ENCODE measurements at places on chromosomes 11 and 22.
A peak's percentile ranks its signal among the peaks of the same experiment; 100 is the strongest.

DNA sequence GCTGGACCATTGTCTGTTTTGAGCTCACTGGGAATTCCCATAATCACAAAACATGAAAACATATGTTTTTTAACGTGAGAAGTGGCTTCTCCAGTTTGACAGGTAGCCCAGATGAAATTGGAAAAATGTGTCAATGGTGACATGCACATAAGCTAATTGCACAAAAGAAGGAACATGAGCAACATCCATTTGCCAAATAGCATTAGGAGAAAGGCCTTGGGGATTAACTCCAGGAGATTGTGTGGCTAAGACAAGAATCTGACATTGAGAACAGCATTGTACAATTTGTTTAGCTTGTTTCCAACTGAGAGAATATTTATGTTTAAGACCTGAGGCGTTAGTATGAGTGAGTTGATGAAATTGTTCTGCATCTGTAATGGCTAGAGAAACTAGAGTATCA is 147.0 kb upstream of the API5 start:
- no peaks in the 10 kb centered on the region for H3K4me1 ChIP-seq
- no peak for DNase-seq
- no peak overlapping the region for H3K4me3 ChIP-seq

DNA sequence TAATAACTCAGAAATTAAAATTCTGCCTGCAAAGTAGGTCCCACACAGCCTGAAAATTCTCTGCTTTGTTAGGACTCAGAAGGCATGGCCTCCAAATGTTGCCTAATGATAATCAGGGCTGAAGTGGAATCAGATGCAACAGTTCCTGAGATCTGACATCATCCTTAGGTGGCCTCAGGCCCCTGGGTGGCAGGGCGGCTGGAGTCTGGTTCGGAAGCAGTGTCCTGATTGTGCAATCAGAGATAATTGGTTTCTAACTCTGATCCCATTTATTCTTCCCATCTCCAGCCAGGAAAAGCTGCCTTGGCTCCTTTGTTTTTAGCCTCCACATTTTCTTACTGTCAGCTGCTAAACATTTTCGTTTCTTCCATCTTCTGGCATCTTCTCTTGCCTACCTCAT is 399.3 kb downstream of the OPCML start:
- no peak overlapping the region for H3K27ac ChIP-seq
- DNase-seq: no peak
- H3K27me3 ChIP-seq: no peaks in the 10 kb centered on the region
- no peak overlapping the region for H3K4me3 ChIP-seq

- H3K36me3 ChIP-seq: no peaks in the 10 kb centered on the region
- no peaks in the 10 kb centered on the region for H3K27me3 ChIP-seq
- H3K4me1 ChIP-seq: no peaks in the 10 kb centered on the region
- DNase-seq: no peak
Measured at GRCh38 chr11:17652556-17652955, 66.8 kb upstream of the MYOD1 start.

- no peak overlapping the region for H3K27ac ChIP-seq
- H3K4me3 ChIP-seq: no peak overlapping the region
- H3K4me1 ChIP-seq: peaks cover 9% of the 10 kb centered on the region
- no peaks in the 10 kb centered on the region for H3K36me3 ChIP-seq
- H3K27me3 ChIP-seq: no peaks in the 10 kb centered on the region
- no peak for DNase-seq
Measured at GRCh38 chr22:22239311-22239939, 5.2 kb upstream of the VPREB1 start.

DNA sequence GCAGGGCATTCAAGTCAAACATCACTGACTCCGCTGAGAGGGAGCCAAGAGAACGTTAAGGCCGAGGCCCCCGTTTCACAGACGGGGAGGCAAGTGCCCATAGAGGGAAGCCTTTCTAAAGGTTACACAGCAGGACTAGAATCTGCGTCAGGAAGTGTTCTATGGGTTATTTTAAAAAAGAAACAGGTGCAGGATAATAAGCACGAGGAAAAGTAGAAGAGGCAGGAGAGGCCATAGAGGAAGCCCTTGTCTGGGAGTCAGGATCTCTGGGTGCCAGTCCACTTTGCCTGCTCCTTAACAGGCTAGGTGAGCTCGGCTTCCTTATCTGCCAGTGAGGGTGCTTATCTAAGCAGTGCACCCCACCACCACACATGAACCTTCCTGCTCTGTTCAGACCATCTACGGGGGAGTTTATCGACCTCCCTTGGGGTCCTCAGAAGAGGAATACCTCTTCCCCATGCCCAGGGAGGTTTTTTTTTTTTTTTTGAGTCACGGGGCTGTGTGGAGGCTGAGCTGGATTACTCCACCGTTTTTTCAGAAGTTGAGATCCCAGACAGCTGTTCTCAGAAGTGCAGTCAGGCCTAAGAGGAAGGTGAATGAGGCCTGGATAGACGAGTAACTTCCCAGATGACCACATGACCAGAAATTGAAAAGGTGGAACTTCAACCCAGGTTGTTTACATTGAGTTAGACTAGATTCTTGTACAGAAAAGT is 1.2 kb upstream of the FCHSD2 start:
- peak overlapping the region; percentile 93 for H3K27ac ChIP-seq
- H3K4me3 ChIP-seq: peak overlapping the region; percentile 96
- peak; percentile 36 for DNase-seq
- H3K27me3 ChIP-seq: no peaks in the 10 kb centered on the region

- H3K36me3 ChIP-seq: 0 out of 2 replicates have a peak, but pooled peaks cover 3% of the 10 kb centered on the region
- peaks cover 76% of the 10 kb centered on the region for H3K4me1 ChIP-seq
- no peaks in the 10 kb centered on the region for H3K27me3 ChIP-seq
- no peak overlapping the region for H3K4me3 ChIP-seq
- DNase-seq: no peak
Measured at GRCh38 chr11:117092951-117093590, 5.2 kb downstream of the SIK3 start.

DNA sequence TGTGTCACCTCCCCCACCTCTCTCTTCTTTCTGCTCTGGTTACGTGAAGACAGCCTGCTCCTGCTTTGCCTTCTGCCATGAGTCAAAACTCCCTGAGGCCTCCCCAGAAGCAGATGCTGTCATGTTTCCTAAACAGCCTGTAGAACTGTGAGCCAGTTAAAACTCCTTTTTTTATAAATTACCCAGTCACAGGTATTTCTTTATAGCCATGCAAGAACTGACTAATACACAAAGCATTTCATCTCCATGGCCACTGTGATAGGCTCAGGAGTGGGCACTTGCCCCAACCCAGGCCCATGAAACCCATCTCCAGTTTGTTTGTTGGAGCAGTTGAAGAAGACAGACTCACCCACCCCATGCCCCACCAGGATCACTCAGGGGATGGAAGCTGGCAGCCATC is 253.3 kb upstream of the ISX start:
- H3K36me3 ChIP-seq: no peaks in the 10 kb centered on the region
- no peak for DNase-seq
- no peaks in the 10 kb centered on the region for H3K27me3 ChIP-seq
- H3K4me3 ChIP-seq: no peak overlapping the region

DNA sequence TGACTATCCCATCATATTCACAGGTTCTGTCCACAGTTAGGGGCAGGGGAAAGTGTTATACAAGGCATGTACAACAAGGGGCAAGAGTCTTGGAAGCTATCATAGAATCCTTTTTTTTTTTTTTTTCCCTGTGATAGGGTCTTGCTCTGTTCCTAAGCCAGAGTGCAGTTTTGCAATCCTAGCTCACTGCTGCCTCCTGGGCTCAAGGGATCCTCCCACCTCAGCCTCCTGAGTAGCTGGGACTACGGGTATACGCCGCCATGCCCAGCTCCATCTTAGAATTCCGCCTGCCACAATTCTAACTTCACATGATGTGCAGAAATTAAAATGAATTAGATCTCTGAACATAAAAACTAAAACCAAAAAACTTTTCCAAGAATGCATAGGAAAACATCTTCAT is 31.7 kb downstream of the ZFTA start:
- H3K27me3 ChIP-seq: no peaks in the 10 kb centered on the region
- no peak overlapping the region for H3K27ac ChIP-seq
- no peak overlapping the region for H3K4me3 ChIP-seq
- no peak for DNase-seq
- peaks cover 12% of the 10 kb centered on the region for H3K4me1 ChIP-seq

- DNase-seq: no peak
- H3K4me3 ChIP-seq: no peak overlapping the region
- H3K27ac ChIP-seq: no peak overlapping the region
- peaks cover 4% of the 10 kb centered on the region for H3K4me1 ChIP-seq
Measured at GRCh38 chr11:72665911-72666472, 8.2 kb downstream of the PDE2A start.

GRCh38 chr11:14342906-14343305 is 16.1 kb downstream of the RRAS2 start:
- DNase-seq: no peak
- H3K36me3 ChIP-seq: no peaks in the 10 kb centered on the region
- H3K4me3 ChIP-seq: no peak overlapping the region
- H3K27me3 ChIP-seq: no peaks in the 10 kb centered on the region
- H3K27ac ChIP-seq: no peak overlapping the region

GRCh38 chr22:27240298-27241075 is 561.1 kb downstream of the MN1 start:
- H3K4me3 ChIP-seq: no peak overlapping the region
- H3K27me3 ChIP-seq: no peaks in the 10 kb centered on the region

GRCh38 chr11:130514316-130514715 is 65.9 kb downstream of the ADAMTS15 start:
- peaks cover 11% of the 10 kb centered on the region for H3K4me1 ChIP-seq
- no peaks in the 10 kb centered on the region for H3K36me3 ChIP-seq
- no peak overlapping the region for H3K27ac ChIP-seq
- H3K27me3 ChIP-seq: no peaks in the 10 kb centered on the region
- DNase-seq: no peak
- H3K4me3 ChIP-seq: no peak overlapping the region

- H3K27ac ChIP-seq: no peak overlapping the region
- no peaks in the 10 kb centered on the region for H3K4me1 ChIP-seq
- no peaks in the 10 kb centered on the region for H3K27me3 ChIP-seq
Measured at GRCh38 chr22:37275134-37275533, 7.2 kb upstream of the CYTH4 start.

DNA sequence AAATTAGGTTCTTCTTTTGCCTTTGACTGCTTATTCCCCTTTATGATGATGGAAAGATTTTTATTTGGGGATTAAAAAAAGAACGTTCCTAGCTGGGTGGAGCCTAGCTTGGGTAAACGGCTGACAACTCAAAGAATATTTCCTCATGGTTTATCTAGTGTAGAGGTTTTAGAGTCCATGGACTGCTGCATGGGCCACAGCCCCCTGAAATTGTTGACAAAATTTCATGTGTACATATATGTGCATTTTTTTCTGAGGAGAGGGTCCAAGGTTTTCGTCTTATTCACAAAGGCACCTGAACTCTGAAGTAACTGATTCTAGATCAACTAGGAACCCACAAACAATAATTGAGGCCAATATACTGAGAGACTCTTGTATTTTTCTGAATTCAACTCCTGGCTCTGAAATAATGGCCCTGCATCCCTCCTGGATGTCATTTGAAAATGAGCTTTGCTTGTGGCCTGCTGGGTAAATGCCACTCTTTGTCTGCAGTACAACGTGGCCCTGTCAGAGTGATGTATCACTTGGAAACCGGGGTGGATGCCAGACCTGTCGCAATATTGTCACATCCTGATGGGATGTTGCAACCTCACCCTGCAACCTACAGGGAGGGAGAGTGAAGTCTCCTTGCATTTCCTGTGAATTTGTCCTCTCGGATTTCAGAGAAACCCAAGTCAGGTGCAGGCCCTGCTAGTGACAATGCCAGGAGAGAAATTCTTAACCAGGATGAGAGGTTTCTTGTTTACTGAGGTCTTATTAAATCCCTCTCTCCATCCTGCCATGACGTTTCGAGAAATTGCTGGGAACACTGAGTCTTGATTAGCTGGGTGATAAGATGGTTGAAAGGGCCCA is 33.8 kb downstream of the EHF start:
- H3K4me3 ChIP-seq: no peak overlapping the region
- no peaks in the 10 kb centered on the region for H3K36me3 ChIP-seq
- peaks cover 21% of the 10 kb centered on the region for H3K4me1 ChIP-seq
- peak overlapping the region; percentile 43 for H3K27ac ChIP-seq
- peak; percentile 82 for DNase-seq
- H3K27me3 ChIP-seq: no peaks in the 10 kb centered on the region

DNA sequence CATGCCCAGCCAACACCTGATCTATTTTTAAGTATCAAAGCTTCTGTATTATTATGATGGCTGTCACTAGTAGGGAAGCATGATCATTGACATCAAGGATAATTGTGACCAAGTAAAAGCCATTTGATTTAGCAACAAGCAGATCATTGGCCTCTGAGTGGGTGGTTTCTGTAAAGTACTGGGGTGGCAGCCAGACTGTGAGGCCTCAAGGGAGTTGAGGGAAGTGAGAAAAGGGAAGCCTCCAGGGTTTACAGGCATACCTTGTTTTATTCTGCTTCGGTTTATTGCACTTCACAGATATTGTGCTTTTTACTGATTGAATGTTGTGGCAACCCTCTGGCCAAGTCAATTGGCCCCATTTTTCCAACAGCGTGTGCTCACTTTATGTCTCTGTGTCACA is 60.1 kb downstream of the PRR5L start:
- H3K4me3 ChIP-seq: no peak overlapping the region
- H3K27me3 ChIP-seq: no peaks in the 10 kb centered on the region
- H3K4me1 ChIP-seq: peaks cover 4% of the 10 kb centered on the region

- H3K36me3 ChIP-seq: no peaks in the 10 kb centered on the region
- H3K4me3 ChIP-seq: no peak overlapping the region
- H3K27me3 ChIP-seq: no peaks in the 10 kb centered on the region
- H3K4me1 ChIP-seq: peaks cover 25% of the 10 kb centered on the region
- DNase-seq: no peak
Measured at GRCh38 chr11:105000797-105001196, 22.2 kb downstream of the CASP5 start.

- no peak overlapping the region for H3K27ac ChIP-seq
- H3K36me3 ChIP-seq: no peaks in the 10 kb centered on the region
- no peak overlapping the region for H3K4me3 ChIP-seq
Measured at GRCh38 chr22:39445678-39446077, 11.1 kb upstream of the MGAT3 start.

DNA sequence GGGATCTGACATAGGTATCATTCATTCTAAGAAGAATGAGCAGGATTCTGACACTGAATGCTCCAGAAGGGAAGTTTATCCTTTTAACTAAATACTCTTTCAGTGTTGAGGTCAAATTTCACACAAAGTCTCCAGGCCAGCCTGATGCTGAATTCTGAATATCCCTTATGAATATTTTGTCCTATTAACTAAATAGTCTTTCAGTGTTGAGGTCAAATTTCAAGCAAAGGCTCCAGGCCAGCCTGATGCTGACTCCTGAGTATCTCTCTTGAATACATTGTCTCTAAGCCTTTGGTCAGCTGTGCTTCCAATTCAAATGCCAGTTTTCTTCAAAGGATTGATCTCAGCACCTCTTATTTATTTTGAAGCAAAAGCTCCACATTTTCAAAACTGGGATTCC is 676.8 kb downstream of the NTM start:
- no peaks in the 10 kb centered on the region for H3K27me3 ChIP-seq
- no peak for DNase-seq
- H3K4me1 ChIP-seq: no peaks in the 10 kb centered on the region
- H3K4me3 ChIP-seq: no peak overlapping the region
- no peaks in the 10 kb centered on the region for H3K36me3 ChIP-seq

All from Caco-2 (cell line).